ENCODE measurements at places on chromosomes 7 and 10.

DNA sequence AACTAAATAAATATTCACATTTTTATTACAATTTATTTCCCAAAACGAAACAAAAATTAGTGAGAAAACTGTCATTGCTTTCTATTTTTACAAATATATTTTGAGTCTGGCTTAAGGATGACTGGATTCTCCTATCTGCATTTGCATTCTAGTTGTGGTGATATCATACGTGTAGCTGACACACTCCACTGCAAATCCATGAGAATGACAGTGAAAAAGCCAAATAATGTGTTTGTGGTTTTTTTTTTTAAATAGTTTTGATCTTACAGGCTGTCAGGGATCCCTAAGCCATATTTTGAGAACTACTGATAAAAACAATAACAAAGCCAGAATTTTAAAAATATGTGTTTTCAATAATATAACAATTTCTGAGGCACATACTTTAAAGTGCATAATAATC, 5.8 kb upstream of the STAMBPL1 start:
- no peak for DNase-seq

- no peak for DNase-seq
These were observed 45.5 kb upstream of the HELLS start for GRCh38 chr10:94500063-94500462.

DNA sequence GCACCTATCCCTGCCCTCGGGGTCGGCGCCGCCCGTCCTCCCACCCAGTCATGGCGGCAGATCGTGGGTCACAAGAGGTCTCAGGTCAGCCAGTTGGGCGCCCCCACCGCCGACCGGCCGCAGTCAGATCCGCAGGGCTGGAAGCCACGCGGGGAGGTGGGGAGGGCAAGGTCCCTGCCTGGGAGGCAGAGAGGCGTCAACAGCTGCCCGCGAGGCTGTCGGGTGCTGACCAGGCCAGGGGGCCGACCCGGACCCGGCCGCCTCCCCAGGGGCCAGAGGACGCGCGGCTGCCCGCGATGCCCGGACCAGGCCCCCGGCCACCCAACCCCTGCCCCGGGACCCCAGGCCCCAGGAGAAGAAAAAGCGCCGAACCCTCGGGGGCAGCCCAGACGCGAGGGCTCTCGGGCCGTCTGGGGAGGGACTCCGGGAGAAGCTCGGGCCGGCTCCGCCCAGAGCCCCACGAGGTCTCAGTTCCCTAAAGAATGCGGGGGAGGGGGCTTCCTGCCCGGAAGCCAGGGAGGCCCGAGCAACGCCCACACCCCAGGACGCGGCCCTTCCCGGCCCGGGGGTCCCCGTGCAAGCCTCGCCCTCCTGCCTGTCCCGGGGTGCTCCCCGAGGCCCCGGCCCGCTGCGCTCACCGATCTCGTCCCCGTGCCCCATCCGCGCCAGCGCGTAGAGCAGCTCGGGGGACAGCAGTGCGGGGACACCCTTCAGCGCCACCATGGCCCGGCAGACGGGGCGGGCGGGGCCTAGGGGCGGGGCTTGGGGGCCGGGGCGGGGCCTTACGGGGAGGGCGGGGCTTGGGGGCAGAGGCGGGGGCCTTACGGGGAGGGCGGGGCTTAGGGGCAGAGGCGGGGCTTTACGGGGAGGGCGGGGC, at the start of gene FUOM:
Gene FUOM (minus strand): TSS at position 735 of the 877 bp plus-strand sequence. CDS start 12 bp downstream, at position 723.
- peak; percentile 80 for DNase-seq

DNA sequence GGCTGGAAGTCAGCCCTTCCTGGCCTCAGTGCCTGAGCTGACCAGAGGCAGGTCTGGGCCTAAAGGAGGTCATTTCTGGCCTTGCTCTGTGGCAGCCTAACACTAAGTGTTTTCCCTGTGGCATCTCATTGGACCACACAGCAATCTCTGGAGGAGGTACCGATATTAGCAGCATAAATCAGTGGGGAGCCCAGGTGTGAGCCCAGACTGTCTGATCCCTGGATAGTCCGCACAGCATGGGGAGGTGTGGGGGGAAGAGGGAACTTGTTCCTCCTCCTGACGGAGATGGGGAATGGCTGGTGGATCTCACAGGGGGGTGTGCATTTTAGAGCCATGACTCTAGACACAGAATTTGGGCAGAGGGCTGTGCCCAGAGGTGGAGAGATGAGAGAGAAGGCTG, 11.0 kb upstream of the PPIF start:
- DNase-seq, result no peak

- DNase-seq, result no peak
These were observed 40.1 kb downstream of the PFKP start for GRCh38 chr10:3107426-3107961.

DNA sequence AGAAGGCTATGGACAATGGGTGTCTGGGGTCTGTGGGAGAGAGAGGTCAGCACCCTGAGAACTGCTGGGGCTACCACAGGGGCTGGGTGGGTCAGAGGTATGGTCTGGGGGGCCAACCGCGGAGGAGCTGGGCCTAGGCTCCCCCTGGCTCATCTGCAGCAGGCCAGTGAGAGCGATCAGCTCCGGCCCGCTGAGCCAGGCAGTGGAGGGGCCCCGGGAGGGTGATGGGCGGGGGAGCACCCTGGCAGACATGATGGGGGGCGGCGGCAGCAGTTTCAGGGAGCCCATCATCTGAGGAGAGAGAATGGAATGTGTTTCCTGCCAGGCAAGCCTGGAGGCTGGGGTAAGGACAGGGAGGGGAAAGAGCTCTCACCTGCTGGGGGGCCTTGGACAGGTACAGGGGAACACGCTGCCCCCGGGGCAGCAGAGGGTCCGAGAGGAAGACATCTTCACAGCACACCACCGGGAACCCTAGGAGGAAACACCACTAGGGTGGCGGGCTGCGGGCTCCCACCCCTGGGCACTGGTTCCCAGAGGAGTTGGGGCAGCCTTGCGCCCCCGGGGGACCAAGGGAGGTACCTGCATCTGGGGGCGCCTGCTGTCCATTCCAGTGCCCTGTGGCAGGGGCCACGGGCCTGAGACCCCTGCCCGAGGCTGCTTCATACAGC, 1.3 kb downstream of the SAP25 start:
- no peak for DNase-seq

DNA sequence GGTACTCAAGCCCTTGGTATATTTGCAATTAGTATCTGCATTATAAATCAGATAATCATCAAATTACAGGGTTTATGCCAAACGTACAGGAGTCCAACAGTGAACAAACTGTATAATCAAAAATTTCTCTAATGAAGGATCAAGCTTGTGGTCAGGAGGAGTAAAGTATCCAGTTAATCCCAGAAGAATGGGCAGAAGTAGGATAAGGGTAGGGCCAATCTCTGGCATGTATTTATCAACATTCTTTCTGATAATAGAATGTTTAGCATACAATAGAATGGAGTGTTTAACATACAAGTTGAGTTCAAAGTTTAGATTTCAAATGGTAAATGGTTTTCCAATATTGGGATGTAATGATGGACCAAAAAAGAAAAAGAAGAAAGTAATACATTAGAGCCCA, 103.0 kb downstream of the CALD1 start:
- no peak for DNase-seq

- no peak for DNase-seq
These were observed 51.2 kb downstream of the KIF5B start for GRCh38 chr10:32005050-32005449.

GRCh38 chr10:103580011-103580410, 86.5 kb downstream of the NEURL1 start:
- no peak for DNase-seq

DNA sequence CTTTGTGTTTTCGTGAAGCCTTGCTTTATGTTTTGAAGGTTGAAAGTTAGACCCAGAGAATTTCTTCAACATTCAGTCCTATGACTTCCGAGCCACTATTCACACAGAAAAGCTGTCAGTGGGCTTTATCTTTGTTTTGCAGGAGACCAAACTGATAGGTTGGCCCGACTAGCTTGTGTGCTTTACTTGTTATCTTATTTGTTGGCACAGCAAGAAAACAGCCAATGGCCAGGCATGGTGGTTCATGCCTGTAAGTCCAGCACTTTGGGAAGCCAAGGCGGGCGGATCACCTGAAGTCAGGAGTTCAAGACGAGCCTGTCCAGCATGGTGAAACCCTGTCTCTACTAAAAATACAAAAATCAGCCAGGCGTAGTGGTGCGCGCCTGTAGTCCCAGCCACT, 16.0 kb upstream of the GDI2 start:
- no peak for DNase-seq

DNA sequence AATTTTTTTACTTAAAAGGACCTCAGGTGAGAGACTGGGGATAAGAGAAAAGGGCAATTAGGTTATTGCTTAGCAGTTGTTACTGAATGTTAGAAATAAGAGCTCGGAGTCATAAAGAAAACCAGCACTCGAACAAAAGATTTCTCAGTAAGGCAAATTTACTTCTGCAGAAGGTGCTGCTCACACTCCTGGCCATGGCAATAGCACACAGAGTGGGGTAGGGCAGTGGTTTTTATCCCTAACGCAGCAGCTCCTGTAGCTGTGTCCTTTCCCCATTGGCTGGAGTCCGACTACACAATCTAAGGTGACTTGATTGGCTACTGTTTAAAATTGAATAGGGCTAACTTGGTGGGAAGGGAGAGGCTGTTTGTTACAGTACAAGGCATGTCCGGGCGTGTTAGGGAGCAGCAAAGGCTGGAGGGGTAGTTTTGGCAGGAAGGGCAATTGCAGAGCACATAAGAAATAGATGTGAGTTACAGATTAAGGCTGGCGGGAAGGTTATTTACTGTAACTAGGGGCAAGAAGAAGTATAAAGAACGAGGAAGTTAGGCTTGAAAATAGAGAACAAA, 112.1 kb downstream of the AKR1D1 start:
- no peak for DNase-seq

DNA sequence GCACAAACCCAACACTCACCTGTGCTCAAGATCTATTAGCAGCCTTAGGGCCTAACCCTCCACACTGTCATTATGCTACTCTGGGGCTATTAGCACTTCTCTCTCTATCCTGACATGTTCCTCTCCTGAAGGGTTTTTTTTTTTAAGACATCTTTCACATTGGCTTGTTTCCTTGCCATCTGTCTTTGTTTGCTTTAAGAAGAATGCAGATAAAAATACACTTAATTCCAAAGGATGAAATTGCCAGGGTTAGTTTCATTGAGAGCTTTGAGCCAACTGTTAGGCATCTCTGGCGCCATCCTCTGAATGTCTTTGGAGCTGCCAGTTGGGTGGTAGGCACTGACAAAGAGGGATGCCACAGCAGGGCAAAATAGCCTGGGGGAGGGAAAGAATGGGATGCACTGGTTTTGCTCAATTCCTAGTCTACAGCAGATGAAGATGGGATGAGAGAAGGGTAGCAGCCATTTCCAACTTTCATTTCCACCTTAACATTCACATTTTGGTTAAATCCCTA, 399.2 kb downstream of the SORCS1 start:
- DNase-seq, result no peak

DNA sequence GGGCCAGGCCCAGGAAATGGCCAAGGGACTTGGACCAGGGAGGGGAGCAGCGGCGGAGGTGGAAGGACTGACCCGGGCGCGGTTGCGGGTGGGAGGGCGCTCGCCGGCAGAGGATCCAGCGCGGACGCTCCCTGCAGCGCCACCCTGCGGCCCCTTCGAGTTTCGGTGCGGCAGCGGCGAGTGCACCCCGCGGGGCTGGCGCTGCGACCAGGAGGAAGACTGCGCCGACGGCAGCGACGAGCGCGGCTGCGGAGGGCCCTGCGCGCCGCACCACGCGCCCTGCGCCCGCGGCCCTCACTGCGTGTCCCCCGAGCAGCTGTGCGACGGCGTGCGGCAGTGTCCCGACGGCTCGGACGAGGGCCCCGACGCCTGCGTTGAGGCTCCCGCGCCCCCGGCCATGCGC, 16.8 kb upstream of the ZNF467 start:
- DNase-seq, result peak; percentile 75

GRCh38 chr7:91374321-91374989, 110.2 kb downstream of the FZD1 start:
- DNase-seq, result no peak
